ENCODE measurements at places on chromosomes 1 and 21.

DNA sequence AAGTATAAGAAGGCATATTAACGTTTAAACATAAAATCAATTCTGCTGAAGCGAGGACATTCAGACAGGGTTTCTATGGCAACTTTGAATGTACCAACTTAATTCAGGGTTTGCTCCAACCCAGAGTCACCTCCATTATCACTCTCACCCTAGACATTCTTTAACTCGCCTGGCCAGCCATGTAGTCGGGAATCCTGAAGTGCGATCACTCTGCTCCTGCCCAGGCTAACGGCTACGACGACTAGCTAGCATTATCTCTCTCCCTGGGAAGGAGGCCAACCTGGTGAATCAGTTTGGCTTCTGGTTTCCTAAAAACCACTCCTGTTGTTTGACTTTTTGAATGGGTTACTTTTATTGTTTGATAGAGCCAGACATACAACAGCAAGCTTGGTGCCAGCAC is 38.9 kb upstream of the ZBTB18 start:
- no peak for DNase-seq

GRCh38 chr1:109531826-109532364 is 7.8 kb upstream of the GPR61 start:
- DNase-seq: no peak

DNA sequence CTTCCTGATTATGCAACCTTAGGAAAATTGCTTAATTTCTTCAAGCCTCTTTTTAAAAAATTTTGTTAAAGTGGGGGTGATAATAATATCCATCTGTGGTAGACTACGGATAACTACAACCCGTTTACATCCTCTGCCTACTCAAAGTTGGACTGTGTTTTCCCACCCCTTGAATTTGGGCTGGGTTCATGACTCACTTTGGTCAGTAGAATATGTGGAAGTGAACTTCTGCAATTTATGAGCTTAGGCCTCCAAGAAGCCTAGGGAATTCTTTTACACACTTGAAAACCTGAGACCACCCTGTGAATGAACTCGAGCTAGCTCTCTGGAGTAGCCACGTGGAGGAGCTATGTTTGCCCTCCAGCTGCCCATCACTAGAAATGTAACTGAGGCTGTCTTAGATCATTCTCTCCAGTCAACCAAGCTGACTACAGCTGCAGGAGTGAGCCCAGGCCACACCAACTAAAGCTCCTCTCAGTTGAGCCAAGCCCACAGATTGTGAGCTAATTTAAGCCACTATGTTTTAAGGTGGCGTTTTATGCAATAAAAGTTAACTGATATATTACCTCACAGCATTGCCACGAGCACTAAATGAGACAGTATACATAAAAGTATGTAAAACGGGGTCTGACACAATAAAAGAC is 29.6 kb upstream of the CACHD1 start:
- no peak for DNase-seq

- no peak for DNase-seq
Measured at GRCh38 chr1:214474467-214474866, 76.9 kb downstream of the PTPN14 start.

DNA sequence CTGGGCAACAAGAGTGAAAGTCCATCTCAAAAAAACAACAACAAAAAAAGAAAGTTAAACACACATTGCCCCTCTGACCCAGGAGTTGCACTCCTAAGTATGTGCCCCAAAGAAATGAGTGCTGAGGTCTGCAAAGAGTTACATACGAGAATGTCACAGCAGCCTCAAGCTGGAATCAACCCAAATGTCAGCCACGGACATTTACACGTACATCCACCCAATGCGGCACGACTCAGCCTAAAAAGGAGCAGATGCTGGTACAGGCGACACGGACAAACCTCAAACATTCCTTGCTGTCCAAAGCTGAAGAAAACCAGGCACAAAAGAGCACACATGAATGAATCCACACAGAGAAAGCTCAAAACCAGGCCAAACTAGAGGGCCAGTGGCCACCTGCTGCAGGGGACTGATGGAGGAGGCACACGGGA is 46.8 kb upstream of the ECE1 start:
- DNase-seq: no peak

- no peak for DNase-seq
Measured at GRCh38 chr21:42542596-42542995, 28.9 kb downstream of the SLC37A1 start.

DNA sequence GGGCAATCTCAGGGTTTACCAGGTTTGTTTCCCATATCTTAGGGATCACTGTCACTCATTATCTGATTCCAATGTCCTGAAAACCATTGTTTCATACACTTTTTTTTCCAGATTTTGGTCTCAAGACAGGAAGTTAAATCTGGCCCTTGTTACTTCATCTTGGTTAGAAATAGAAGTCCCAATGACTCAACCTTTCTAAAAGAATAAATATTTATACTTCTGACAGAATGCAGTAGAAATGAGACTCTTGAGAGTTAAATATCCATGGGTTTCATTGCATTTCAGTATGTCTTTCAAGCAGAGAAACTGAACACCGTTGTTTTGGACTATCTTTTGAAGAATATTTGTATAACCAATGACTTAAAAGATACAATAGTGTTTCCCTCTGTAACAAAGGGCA is 19.8 kb upstream of the VCAM1 start:
- no peak for DNase-seq

DNA sequence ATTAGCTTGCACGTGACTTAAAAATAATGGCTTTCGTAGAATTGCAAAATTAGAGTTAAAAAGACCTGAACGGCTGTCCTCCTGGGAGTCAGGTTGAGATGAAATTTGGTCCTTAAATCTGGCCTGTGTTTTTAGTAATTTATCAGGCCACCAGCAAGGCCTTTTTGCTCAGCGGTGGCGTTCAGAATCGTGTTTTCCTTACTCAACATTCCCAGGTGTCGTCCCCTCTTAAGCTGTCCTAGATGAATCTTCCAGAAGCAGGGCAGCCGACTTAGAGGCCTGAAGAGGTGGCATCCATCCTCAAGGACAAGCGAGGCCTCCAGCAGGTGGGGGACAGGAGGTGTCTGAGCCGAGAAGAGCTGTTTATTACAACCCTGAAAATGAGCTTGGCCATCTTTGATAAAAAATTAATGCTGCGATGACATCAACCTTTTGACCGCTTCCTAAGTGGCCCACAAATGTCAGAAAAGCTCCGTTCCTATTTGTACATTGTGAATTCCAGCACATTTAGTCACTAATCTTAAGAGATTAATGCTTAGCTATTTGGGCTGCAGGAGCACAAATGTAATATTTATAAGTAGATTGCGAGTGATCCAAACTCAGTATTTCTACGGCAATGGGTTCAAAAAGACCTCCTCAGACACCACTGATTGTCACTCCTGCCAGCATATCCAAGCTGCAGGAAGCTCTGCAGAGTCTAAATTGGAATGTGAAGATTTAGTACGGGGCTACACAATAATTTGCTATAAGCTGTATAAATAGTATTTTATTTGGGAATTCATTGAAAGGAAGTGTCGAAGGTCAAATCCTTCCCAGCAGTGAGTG is 344.1 kb upstream of the VAMP3 start:
- DNase-seq: no peak

DNA sequence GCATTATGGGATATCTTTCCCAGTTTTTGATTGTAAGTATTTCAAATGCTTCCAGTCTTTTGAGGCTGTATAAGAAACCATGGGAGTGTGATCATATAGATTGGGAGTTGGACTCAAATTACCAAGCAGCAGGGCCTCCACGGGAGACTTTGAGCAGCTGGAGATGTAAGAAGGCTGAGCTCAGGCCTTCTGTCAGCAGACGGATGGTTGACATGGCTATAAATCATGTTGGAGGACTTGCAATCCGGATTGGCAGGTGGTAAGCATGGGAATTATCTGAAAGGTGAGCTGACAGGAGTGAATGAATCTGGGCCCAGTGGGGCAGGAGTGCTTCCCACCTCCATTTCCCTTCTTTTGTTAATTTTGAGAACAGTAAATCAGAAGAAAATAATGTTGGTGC is 83.2 kb upstream of the PPM1J start:
- DNase-seq: no peak

GRCh38 chr1:33445108-33445507 is 14.2 kb upstream of the PHC2 start:
- no peak for DNase-seq

DNA sequence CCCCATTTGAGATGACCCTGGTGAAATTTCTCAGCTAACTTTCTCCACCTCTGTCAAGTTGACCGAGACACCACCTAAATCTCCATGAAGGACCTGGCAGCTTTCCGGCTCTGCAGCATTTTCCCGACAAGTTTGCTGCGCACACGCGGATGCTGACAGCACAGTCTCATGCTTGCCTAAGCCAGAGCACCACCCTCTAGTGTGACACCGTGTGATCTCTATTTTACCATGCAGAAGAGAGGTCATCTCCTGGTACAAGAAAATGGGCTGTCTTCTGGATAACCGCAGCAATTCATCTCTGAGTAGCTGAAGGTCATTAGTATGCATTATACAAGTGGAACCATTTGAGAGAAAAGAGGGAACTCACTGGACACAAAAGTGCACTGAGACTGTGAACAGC is 38.9 kb upstream of the H6PD start:
- DNase-seq: no peak

GRCh38 chr1:33710967-33711366 is 152.9 kb upstream of the HMGB4 start:
- DNase-seq: no peak

- no peak for DNase-seq
Measured at GRCh38 chr1:41715441-41716095, 203.2 kb downstream of the HIVEP3 start.

DNA sequence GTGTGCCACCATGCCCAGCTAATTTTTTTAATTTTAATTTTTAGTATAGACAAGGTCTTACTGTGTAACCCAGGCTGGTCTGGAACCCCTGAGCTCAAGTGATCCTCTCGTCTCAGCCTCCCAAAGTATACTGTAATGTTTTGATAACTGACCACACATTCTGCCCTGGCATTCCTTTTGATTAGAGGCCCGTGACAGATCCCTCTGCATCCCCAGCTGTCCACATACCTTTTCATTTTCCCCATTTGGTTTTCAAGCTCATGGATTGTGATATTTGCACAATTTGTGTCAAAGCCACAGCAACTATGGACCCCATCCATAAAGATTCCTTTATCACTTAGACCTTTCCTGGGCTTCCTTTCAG is 116.8 kb upstream of the ATP1A1 start:
- no peak for DNase-seq

DNA sequence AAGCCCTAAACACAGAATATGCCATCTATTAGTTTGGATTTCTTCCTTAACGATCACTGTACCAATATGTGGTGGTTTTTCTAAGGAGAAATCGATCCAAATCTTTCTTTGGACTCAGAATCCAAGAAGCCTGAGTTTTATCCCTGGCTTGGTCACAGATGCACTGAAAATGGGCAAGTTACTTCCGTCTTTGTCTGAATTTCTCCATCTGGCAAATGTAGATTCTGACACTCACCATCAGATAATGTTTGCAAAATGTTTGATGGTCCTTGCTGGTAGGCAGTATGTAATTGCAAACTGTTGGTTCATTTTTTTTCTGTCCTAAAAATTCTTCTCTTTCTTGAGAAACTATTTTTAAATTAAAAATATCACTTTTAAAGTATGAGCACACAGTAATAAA is 115.0 kb downstream of the TSEN15 start:
- DNase-seq: no peak

GRCh38 chr21:35559829-35560225 is 500.5 kb downstream of the SETD4 start:
- DNase-seq: no peak

- DNase-seq: no peak
Measured at GRCh38 chr1:216807696-216808095, 84.5 kb upstream of the ESRRG start.

GRCh38 chr1:151994956-151995355 is 1.3 kb upstream of the S100A10 start:
- DNase-seq: peak; percentile 54

DNA sequence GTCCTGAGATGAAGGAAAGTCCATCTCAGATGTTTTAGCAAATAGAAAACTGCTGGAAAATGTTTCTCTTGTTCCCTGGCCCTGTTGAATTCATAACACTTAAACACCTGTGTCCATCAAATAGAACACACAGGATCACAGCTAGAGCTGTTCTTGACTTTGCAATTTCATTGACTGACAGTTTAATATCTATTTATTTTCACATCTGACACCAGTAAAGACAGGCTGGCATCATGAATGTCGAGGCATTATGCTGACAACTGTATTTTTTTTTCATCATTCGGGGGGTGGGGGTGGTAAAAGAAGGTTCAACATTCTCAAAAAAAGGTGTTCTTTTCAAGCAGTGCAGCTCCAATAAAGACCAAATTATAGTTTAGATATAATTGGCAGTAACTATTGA is 591.2 kb upstream of the PTBP2 start:
- DNase-seq: no peak

- peak; percentile 71 for DNase-seq
Measured at GRCh38 chr1:237851210-237851845, 39.4 kb downstream of the ZP4 start.

Measured in H9 (cell line).